CD4-positive, alpha-beta memory T cell (primary cell): ENCODE measurements at places on chromosomes 2 and 18.

- no peak overlapping the region for H3K4me3 ChIP-seq
- no peaks in the 10 kb centered on the region for H3K36me3 ChIP-seq
- H3K4me1 ChIP-seq = peaks cover 21% of the 10 kb centered on the region
- H3K27ac ChIP-seq = no peak overlapping the region
Measured at GRCh38 chr2:26852405-26853306, 4.7 kb downstream of the DPYSL5 start.

DNA sequence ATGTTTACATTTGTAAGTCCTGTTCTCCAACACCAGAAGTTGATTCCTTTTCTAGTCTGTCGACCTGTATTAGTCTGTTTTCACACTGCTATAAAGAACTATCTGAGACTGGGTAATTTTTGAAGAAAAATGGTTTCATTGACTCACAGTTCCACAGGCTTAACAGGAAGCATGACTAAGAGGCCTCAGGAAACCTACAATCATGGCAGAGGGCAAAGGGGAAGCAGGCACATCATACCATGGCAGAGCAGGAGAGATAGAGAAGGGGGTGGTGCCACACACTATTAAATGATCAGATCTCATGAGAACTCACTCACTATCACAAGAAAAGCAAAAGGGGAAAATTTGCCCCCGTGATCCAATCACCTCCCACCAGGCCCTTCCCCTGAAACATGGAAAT lies 112.8 kb upstream of the MAP3K20 start:
- no peaks in the 10 kb centered on the region for H3K4me1 ChIP-seq
- no peak overlapping the region for H3K4me3 ChIP-seq
- no peaks in the 10 kb centered on the region for H3K27me3 ChIP-seq
- no peak overlapping the region for H3K27ac ChIP-seq
- DNase-seq = no peak
- H3K36me3 ChIP-seq = no peaks in the 10 kb centered on the region

- H3K4me1 ChIP-seq = no peaks in the 10 kb centered on the region
- no peak overlapping the region for H3K27ac ChIP-seq
- H3K27me3 ChIP-seq = no peaks in the 10 kb centered on the region
Measured at GRCh38 chr2:204775766-204776165, 230.5 kb downstream of the PARD3B start.

GRCh38 chr18:53417003-53417402 lies 807.5 kb downstream of the MBD2 start:
- no peak overlapping the region for H3K4me3 ChIP-seq
- H3K27me3 ChIP-seq = no peaks in the 10 kb centered on the region
- no peaks in the 10 kb centered on the region for H3K36me3 ChIP-seq
- DNase-seq = no peak

GRCh38 chr2:64678771-64679590 lies 25.3 kb upstream of the SERTAD2 start:
- H3K36me3 ChIP-seq = no peaks in the 10 kb centered on the region
- DNase-seq = no peak
- H3K4me3 ChIP-seq = no peak overlapping the region
- H3K27me3 ChIP-seq = no peaks in the 10 kb centered on the region
- no peaks in the 10 kb centered on the region for H3K4me1 ChIP-seq

GRCh38 chr18:27583466-27583865 lies 398.4 kb upstream of the CHST9 start:
- no peaks in the 10 kb centered on the region for H3K27me3 ChIP-seq
- no peaks in the 10 kb centered on the region for H3K4me1 ChIP-seq
- H3K27ac ChIP-seq = no peak overlapping the region
- H3K4me3 ChIP-seq = no peak overlapping the region
